ENCODE measurements at places on chromosomes 16 and 17.
A peak's percentile ranks its signal among the peaks of the same experiment; 100 is the strongest.

- DNase-seq, result no peak
These were observed 106.8 kb downstream of the GNAO1 start for GRCh38 chr16:56298116-56298515.

DNA sequence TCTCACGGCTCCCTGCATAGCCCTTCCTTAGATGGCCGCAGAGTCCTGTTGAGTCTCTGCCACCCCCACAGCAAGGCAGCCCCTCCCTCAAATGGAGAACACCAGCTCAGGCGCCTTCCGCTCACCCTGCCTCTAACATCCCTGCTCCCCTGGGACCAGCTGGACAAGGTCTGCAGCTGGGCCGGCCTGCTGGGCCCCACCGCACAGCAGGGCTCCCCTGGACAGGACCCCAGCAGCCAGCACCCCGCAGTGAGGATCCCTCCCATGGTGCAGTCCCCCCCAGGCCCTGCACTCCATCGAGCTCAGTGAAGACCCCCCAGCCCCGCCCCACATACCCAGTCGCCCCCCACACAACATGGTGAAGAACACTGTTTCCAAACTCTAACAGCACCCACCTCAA, 10.2 kb downstream of the ATP2A3 start:
- DNase-seq, result no peak

GRCh38 chr17:48795444-48796162, 21.4 kb downstream of the TTLL6 start:
- DNase-seq, result peak; percentile 94

DNA sequence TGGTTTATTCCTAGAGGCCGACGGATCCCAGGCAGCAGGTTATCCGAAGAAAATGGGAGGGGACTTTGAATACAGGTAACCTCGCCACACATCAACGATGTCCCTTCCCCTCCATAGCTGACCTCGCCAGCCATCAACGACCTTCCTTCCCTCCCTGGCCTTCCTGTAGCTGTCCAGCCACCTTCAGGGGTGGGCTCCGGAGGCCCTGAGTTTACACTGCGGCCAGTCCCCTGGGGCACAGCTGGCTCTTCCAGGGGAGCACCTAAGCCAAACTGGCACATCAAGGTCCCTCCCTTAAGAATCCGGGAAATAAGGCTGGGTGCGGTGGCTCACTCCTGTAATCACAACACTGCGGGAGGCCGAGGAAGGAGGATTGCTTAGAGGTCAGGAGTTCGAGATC, 10.1 kb upstream of the RPH3AL start:
- DNase-seq, result no peak

DNA sequence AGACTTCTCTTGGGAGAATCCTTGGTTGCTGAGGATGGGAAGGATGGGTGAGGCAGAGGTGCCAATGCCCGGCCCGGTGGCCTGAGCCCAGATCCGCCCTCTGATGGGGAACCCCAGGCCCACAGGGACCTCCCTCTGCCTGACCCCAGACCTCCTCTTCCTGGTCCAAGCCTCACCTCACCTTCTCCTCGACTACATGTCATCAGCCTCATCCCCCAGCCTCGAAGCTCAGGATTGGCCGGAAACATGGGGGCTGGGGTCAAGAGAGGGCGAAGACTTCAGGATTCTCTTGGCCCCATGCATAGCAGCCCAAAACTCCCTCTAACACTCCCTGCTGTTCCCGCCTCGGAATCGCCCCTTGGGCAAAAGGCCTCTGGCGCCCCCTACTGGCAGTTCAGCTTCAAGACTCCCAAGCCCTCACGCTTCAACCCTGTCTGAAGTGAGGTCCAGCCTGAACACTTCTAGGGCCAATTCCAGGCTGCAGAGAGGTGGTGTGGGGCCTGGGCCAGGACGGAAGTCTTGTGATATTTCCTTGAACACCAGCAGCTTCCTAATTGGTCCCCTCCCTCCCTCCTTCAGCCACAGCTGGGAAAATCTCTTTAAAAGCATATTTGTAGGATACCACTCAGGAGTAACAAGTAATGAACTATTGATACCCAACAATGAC, 47.2 kb downstream of the ARHGAP27 start:
- DNase-seq, result peak; percentile 85

DNA sequence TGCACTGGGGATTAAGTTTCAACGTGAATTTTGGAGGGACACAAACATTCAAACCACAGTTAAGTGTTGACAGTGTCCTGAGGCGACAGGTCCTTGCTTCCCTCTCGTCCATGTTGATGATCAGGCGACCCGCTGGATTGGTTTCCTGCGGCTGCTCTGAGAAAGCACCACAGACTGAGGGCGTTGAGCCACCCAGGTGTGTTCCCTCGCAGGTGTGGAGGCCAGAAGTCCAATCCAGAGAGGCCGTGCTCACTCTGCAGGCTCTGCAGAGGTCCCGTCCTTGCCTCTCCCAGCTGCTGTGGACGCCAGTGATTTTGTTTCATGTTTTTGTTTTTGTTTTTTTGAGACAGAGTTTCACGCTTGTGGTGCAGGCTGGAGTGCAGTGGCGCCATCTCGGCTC, 22.4 kb upstream of the CBX2 start:
- no peak for DNase-seq

- DNase-seq, result no peak
These were observed 315.6 kb downstream of the SEC14L1 start for GRCh38 chr17:77456271-77456950.

DNA sequence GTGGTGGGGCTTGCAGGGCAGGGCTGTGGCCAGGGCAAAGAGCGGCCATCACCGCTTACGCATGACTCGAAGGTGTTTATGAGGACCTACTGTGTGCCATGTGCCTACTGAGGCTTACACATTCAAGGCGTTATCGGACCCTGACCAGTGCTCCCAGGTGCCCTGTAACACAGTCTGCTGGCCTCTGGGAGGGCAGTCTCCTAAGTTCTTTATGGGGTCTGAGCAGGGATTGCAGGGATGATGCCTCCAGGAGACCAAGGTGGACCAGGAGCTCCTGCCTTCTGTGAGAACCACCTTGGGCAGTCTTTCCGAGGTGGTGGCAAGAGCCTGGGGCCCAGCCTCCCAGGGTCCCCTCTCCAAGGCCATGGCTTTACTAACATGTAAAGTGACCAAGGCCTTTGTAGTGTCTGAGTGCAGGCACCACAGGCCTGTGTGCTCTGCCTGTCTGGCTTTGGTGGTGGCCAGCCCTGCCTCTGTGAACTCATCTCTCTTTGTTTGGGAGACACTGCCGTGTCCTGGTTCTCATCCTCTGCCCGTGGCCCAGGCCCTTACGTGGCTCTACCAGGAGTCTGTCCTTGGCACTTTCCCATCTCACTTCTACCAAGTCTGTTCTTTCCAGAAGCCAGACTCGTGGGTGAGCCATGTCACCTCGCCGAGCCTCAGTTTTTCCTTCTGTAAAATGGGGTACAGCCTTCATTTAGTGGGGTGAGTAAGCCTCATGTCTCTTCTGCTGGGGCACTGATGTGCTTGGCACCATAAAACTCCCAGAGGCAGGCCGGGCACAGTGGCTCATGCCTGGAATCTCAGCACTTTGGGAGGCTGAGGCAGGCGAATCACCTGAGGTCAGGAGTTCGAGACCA, 3.4 kb upstream of the SYNGR2 start:
- DNase-seq, result no peak

GRCh38 chr16:78446486-78446885, 347.0 kb downstream of the WWOX start:
- no peak for DNase-seq

GRCh38 chr16:73887911-73888310, 408.7 kb upstream of the PSMD7 start:
- DNase-seq, result no peak

- no peak for DNase-seq
These were observed 357.8 kb downstream of the GRIN2A start for GRCh38 chr16:9824200-9825068.

- peak; percentile 76 for DNase-seq
These were observed 47.4 kb downstream of the RAI1 start for GRCh38 chr17:17728550-17729251.

DNA sequence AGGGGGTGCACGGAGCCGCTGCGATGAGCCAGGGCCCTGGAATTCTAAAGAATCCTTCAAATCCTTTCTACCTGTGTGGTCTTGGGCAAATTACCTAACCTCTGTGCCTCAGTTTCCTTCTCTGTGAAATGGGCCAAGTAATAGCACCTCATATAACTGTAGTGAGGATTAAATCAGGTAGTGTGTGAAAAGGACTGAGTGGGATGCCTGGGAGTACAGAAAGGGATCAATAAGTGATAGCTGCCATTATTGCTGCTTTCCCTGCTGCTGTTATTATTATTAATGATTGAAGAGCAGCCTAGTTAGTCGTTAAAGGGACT, 958 bp downstream of the SCNN1G start:
- no peak for DNase-seq

- DNase-seq, result no peak
These were observed 708 bp downstream of the DHX33 start for GRCh38 chr17:5468075-5468473.

GRCh38 chr17:74393346-74393942, 26.1 kb downstream of the GPR142 start:
- no peak for DNase-seq

- peak; percentile 56 for DNase-seq
These were observed 108.9 kb downstream of the MAP2K6 start for GRCh38 chr17:69523244-69523861.

GRCh38 chr17:15513856-15514459, 46.5 kb upstream of the CDRT4 start:
- no peak for DNase-seq

- peak; percentile 71 for DNase-seq
These were observed 9.3 kb downstream of the MMP2 start for GRCh38 chr16:55488306-55488705.

GRCh38 chr16:84700446-84701300, 873 bp downstream of the USP10 start:
- DNase-seq, result peak; percentile 23

DNA sequence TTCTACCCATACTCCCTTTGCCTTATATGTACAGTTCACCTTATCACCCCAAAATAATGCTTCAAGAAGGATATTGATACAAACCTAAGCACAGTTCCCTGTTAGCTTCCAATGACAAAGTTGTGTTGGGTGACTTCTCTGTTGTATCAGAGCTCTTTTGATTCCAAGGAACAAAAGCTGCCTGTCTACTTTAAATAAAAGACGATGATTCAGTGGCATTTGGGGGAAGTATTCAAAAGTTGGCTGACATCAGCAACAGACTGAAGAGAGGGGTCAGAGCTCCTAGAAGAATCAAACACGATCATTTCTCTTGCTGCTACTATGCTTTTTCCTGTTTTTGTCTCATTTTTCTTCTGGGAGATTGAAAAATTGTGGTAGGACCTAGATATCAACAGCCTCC, 69.4 kb upstream of the CA10 start:
- no peak for DNase-seq

DNA sequence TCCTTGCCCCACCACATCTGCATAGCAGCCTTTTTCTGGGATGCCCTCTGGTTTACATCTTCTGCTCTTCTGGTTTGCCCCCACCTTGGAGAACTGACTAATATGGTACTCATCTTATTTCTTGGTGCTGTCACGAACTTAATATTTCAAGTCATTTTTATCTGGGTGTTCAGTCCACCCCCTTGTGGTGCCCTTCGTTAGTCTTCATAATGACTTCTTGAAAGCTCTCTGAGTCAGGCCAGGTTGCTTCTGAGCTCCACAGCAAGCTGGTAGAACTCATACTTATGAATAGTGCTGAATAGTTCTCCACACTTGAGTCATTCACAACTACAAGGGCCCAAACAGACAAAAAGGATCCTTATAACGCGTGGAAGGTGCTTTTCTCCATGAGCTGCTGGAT, 35.8 kb upstream of the TEKT3 start:
- no peak for DNase-seq

DNA sequence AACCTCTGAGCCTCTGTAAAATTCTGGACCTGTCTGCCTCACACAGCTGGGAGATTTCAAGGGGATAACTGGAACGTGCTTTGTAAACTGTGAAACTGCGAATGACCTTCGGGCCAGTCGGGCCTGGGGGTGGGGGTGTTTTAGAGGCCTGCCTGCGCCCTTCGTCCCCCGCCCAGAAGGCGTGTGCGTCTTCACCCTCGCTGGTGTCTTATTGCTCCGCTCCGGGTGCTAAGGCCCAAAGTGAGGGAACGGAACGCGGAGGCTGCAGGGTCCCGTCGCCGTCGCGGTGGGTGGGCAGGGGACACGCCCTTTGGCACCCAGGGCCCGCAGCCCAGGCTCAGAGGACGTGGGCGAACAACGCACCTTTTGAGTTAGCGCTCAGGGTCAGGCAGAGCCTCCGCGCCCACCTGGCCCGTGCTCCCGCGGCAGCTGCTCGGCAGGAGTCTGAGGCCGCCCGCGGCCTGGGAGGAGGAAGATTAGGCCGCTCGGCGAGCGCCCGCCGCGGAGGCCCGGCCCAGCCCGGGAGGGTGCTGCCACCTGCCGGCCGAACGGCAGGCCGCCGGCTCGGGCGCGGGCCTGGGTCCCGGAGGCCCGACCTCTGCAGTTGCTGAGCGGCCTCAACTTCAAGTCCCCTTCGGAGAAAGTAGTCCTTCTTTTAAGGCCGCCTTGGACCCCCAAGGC, 29.7 kb downstream of the DCAKD start:
- peak; percentile 68 for DNase-seq

DNA sequence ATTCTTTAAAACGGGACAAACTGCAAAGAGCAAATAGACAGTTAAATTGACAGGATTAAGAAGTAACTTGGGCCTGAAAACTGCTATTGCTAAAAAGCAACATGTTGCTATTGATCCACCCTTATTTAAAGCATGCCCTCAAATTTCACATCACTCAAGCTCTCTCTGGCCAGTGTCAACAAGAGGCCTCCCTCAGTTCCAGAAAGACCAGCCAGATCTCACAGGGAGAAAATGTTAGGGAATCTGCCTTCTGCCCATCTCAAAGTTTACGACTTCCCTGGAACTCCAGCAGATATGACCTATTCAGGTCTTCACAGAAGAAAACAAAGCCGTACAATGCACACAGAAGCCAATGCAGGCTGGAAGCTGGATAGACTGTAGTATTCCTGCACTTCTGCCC, 8.9 kb downstream of the CFAP20 start:
- no peak for DNase-seq

DNA sequence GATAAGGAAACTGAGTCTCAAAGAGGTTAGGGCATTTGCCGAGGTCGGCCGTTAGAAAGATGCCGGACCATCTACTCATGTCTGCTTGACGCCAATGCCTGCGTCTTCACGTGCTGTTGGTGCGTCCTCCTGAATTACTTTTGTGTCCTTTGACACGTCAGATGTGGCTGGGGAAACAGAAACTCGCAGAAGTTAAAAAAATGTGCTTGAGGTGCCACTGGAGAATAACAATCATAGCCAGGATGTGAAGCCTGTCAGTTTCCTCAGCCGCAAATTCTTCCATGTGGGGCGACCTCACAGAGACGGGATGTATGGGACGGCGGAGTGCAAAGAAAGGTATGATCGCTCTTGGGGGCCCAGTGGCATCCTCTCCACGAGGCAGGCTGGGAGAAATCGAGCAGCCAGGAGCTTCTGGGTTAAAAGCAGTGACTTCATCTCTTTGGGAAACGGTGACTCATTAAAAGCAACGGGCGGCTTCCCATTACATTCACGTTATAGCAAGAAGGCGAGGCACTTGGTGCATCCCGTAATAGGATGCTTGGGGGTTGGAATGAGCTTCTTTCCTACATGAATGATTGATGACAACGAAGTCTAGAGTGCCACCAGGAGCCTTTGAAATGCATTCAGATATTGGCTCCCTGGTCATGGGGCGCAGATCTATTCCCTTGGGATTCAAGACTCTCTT, 67.8 kb downstream of the BMERB1 start:
- DNase-seq, result peak; percentile 90

- no peak for DNase-seq
These were observed 3.7 kb downstream of the MGRN1 start for GRCh38 chr16:4628283-4628682.
